SW 1271 (cell line): ENCODE measurements at places on chromosomes 12 and 14.

DNA sequence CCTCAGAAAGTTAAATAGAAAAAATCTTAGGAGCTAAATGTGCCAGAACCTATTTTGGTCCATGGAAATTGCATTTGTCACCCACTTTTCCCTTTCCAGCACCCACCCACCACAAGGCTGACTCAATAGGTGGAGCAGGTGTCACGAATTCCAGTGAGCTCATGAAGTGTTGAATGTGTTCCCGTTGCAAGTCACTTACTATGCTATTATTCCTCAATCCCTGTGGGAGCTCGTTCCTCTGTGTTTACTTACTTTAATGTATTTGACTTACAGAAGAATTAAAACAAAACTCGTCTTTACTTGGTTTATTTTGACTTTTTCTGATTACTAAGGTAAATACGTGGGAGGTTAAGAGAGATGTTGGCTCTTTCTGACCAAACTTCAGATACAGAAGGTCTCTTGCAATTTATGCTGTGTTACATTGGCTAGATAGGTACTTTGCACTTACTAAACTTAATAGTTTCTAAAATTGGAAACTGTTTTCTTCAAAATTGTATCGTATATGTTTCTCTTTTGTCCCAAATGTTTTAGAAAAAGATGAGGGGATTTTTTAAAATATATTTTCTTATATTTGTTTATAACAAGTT lies 269.4 kb upstream of the NOVA1 start:
- no peak for DNase-seq

- no peak for DNase-seq
These were observed 2.1 kb upstream of the ATP23 start for GRCh38 chr12:57939291-57939690.

- no peak for DNase-seq
These were observed 59.5 kb upstream of the TMX1 start for GRCh38 chr14:51180577-51180976.

DNA sequence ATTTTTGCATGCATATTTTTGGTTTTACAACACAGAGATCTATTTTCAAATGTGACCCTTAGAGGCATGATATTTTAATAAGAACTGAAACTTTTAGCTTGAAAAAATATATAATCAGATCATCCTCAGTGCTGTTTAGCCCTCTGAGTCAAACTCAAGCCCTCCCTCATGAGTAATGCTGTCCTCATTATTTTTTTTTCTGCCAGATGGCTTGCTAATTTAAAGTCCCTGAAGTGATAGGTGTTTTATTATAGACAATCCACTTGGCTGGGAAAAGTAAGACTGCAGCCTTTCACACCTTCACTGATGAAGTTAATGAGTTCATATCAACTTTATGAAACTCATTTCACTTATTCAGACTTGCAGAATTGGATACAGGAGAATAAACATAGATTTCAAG lies 227.7 kb downstream of the SLC16A7 start:
- DNase-seq: no peak

DNA sequence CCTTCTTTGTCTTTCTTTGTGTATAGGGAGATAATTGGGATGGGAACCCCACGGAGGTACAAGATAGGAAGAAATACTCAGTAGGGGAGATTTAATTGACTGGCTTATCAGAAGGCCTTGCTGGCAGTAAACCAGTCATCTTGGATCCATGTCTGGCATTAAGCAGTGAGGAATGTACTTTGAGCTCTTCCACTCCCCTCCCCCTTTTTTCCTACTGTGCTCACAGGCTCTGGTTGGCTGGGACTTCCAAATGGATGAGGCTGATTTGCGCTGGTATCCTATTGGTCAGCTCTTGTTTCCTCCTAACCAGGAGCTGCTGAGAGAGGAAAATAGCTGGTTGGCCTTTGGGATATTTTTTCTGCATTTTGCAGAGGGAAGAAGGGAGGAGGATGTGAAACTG lies 24.7 kb downstream of the NGDN start:
- DNase-seq: no peak

GRCh38 chr14:39398382-39398781 lies 33.9 kb downstream of the FBXO33 start:
- no peak for DNase-seq
